ENCODE measurements at places on chromosomes 4 and X. TPM values are rescaled to one million over a fixed set of nuclear protein-coding genes. Genes with fewer than 3 reads are reported as not detected.

Gene RTL3
- total RNA-seq, result not detected

Gene WDR17
- 0.20 TPM for total RNA-seq

Gene GPM6B
- 0.07 TPM for total RNA-seq

Gene YTHDC1
- 68.9 TPM for total RNA-seq

Gene CXCL13
- total RNA-seq, result not detected

Gene CXCL8
- 1.8 TPM for total RNA-seq

Gene GLUD2
- total RNA-seq, result 0.22 TPM

Gene FAM47E
- 0.91 TPM for total RNA-seq

Gene SLC25A4
- total RNA-seq, result 27.9 TPM

Gene APBB2
- total RNA-seq, result 72.5 TPM

DNA sequence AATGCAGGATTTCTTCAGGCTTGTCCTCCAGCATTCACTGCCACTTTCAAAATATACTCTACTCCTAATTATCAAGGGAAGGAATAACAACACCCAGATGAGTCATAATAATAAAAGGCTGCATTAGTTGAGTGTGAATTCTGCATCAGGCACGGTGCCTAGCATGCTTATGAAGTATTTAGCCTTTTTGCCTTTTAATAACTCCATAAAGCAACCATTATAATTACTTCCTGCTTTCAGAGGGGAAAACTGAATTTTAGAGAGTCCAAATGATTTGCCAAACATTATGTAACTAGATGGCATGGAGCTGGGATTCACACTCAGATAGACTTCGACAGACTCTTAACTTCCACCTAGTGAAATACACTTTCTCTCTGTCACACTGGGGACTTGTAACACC lies 2365.5 kb downstream of the PCDH7 start:
- DNase-seq, result no peak

- DNase-seq, result no peak
These were observed 7.1 kb downstream of the RASSF6 start for GRCh38 chr4:73613130-73613529.

DNA sequence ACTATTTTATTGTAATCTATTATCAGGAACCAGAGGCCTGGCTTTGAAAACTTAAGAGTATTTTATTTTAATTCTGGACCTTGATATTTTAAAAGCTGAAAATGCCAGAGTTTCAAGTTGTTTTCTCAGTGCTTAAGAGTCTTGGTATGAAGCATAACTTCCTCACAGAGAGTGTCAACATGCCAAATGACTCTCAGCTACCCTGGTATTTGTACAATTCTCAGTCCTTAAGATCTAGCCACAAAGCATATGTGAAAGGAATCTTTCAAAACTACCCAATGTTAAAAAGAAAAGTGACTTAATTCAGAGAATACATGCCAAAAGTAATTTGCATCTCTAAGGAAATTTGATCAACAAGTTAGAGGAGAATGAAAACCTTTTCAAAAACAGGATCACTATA lies 171.9 kb downstream of the DKK2 start:
- DNase-seq, result no peak

- no peak for DNase-seq
These were observed 484.2 kb upstream of the BOD1L1 start for GRCh38 chr4:14111730-14112181.

DNA sequence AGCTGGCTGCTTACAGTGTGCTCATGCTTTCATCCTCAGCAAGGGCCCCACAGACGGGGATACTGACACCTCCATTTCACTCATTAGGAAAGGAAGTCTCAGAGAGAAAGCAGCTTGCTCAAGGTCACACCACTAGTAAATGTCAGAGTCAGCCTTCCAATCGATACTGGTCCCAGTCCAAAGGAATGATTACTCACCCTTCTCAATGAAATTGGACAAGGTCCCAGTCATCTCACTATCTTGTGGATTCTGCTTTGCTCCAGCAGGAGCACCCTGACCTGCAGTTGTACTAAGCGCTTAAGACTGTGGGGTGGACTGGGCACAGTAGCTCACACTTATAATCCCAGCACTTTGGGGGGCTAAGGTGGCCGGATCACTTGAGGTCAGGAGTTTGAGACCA lies 132.2 kb upstream of the SLC34A2 start:
- no peak for DNase-seq

DNA sequence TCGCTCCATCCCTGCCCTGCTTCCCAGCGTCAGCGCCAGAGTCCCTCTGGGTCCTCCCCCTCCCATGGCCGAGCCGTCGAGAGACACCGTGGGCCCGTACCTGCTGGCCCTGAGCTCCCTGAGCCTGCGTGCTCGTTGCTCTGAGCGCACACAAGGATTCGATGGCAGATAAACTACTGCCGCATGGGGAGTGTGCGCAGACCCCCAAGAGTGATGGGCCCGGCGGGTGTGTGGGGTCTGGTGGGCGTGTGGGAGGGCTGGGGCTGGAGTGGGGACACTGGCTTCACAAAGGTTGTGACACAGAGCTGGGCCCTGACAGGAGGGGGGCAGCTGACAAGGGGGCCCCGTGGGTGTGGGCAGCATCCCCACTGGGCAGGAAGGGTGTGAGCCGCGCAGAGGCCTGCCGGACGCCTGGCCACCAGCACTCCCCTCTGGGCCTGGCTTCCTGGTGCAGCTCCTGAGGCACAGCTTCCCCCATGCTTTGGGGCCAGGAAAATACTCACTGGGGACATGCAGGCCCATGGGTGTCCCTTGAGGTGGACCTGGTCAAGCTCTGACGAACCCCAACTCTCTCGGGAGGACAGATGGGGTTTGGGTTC lies 4.8 kb upstream of the RGS12 start:
- no peak for DNase-seq

GRCh38 chrX:33204889-33205288 lies 6.5 kb downstream of the DMD start:
- DNase-seq, result no peak

DNA sequence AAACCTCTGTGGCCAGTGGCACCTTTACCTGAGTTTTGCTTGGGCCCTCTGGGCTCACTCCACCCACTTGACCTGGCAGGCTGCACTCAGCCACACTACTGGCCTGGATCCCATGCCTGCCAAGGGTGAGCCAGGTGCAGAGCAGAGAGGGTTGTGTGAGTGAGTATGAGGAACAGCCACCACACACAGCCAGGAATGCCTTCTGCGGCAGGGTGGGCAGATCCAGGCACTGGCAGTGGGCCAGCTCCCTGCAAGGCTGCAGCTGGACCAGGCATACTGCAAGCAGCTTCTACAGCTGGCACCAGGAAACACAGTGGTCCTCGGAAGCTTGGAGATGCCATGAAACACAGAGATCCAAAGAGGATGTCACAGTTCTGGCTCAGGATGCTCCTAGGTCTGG lies 570.1 kb upstream of the ACTRT1 start:
- DNase-seq, result no peak

- DNase-seq, result no peak
These were observed 32.2 kb downstream of the NDP start for GRCh38 chrX:43940816-43941474.

DNA sequence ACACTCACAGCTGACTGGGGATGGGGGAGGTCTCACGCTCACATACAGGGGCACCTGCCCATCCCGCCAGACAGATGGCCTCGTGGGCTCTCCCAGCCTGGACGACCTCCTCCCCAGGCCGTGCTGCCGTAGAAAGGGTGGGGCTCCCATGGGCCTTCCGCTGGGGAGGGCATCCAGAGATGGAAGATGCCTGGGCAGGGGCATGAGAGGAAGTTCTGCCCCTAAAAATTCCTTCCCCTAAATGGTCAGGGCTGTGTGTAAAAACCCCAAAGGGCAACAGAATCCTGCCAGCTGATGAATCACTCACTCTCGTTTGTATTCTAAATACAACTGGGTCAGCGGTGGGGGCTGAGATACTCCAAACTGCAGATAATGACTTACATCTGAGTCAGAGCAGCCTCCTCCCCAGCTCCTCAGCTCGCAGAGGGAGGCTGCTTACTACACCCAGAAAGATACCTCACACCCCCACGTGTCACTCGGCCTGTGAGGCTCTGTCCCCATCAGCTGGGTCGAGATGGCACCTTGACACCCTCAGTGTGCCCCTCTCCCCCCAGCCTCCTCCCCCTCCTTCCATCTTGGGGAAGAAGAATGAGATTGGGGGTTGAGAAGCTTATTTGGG lies 10.1 kb downstream of the WDR1 start:
- peak; percentile 62 for DNase-seq

- DNase-seq, result no peak
These were observed 138.2 kb downstream of the KLHL13 start for GRCh38 chrX:117978402-117978801.

GRCh38 chr4:153916273-153916755 lies 127.4 kb upstream of the SFRP2 start:
- no peak for DNase-seq

DNA sequence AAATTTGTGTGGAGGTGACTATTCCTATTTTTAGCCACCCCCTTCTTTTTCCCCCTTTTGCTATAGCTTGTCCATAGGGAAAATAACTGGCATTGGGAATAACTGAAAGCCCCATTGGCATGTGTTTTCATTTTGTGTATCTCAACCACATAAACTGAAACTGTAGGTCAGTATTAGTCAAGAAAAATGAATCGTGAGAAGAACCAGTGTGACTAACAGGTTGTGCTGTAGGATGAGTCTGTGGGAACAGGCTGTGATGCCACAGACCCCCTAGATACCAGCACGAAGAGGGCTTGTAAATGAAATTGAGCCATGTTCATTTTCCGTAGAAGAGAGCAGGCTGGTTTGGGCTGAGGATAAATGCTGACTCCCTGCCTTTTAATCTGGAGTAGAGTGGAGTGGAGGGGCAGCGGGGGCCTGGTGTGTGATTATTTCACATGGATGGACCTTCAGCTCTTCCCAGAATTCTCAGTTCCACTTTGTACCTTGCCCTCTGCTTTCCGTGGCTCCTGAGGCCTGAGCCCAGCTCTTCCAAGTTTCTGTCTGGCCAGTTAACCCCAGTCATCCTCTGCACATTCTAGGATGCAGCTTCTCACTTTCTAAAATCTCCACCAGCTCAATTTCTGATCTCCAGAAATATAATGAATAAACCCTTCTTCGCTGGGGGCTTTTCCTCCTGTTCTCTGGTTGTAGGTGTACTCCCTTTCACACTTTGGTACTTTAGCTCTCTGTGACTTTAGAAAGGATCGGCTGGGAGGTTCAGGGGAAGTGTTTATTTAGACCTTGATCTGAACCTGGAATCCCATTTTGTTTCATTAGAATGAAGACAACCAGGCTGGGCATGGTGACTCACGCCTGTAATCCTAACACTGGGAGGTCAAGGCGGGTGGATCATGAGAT lies 37.3 kb downstream of the DCUN1D4 start:
- DNase-seq, result no peak

Data from HCT116 (cell line).